Kidney tubule cell (primary cell): ENCODE measurements at places on chromosomes 2 and 18.
A peak's percentile ranks its signal among the peaks of the same experiment; 100 is the strongest.

- no peak for DNase-seq
Measured at GRCh38 chr18:35477497-35477896, 20.3 kb downstream of the INO80C start.

GRCh38 chr2:97660775-97661389 lies 3.0 kb downstream of the ACTR1B start:
- no peak for DNase-seq

DNA sequence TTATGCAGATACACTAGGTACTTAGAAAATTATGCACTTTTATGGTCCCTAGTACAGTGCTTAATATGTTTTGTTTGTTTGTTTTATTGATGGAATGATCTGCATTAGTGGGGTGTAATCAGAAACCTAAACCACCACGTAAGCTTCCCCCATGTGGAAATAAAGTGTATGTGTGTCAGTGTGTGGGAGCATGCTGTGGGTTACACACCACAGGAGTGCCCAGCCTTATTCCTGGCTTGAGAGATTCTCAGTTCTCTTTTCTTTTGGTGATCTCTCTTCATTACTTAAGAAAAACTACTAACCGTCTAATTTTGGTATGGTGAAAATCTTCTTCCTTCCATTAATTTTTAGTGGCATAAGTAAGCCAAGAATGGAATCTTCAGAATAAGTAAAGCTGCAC lies 398.6 kb downstream of the DCDC2C start:
- no peak for DNase-seq

GRCh38 chr2:12162269-12163247 lies 416.1 kb downstream of the LPIN1 start:
- no peak for DNase-seq

GRCh38 chr2:113179446-113180045 lies 5.8 kb downstream of the PSD4 start:
- no peak for DNase-seq

- DNase-seq: no peak
Measured at GRCh38 chr18:42113529-42114191, 158.6 kb downstream of the PIK3C3 start.

DNA sequence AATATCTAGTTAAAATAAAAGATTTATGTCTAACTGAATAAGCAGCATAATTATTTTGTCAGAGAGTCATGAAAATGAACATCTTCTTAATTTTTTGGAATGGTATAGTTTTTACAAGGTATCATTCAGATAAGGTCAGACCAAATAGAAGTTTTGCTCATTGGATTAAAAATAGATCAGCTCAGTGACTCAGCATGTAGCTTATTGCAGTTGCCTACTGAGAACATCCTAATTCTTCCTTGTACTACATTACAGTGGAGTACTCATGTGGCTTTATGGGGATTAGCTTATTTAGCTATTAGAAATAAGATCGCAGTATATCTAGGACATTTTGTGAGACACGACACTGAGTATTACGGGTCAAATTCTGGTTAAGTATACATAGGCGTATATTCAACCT lies 38.2 kb upstream of the PPM1B start:
- peak; percentile 29 for DNase-seq

DNA sequence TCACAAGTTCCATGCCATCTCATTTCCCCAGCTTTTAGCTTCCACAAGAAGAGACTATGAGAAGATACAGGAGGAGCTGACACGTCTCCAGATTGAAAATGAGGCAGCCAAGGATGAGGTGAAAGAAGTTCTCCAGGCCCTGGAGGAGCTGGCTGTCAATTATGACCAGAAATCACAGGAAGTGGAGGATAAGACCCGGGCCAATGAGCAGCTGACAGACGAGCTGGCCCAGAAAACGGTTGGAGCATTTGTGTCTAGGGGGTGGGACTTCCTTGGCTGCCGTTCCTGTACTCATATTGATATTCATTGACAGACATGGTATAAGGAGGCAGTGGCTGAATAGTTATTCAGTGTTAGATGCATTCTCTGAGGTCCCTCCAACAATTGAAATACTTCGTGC lies 57.2 kb upstream of the LYPD6B start:
- DNase-seq: no peak

- DNase-seq: peak; percentile 74
Measured at GRCh38 chr2:223896833-223897311, 48.3 kb downstream of the WDFY1 start.

DNA sequence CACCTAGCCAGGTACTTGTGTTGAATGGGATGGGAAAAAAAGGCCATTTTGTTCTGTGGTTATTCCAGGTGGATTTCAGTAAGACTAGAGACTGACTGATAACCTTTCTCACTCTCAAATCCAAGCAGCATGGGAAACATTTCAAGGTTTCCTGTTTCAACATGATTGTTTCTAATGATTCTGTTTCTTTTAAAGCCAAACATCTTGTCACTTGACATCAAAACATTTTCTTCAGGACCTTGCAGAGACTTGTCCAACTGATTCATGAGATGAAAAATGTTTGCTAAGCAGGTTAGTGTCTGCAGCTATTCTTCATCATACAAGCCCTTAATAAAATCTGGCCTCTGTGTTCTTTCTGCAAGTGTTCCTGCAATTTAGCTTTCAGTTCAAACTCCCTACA lies 456.5 kb upstream of the CWC22 start:
- no peak for DNase-seq

DNA sequence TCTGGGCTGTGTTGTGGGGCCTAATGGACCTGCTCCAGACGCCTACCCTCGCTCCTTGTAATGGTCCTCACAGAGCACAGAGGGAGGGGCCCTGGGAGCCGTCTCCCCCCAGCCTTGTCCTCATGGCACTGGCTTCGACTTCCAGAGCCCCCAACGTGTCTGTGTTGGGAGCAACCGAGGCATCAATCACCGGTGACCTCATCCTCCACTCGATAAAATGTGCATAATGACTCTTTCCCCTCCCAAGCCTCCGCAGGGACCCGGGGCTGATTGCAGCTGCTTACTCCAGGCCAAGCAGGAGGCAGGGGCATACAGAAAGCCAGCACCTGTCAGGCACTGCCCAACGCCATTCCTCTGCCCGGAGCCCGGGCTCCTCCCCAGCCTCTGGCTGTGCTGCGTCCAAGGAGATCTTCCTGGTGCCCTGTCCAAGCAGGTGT lies 271.7 kb downstream of the NDUFA10 start:
- no peak for DNase-seq

- no peak for DNase-seq
Measured at GRCh38 chr18:47932190-47932589, 1.7 kb upstream of the SMAD2 start.

GRCh38 chr18:56844556-56844955 lies 193.4 kb downstream of the WDR7 start:
- no peak for DNase-seq

- DNase-seq: no peak
Measured at GRCh38 chr18:13266218-13267100, 47.9 kb downstream of the LDLRAD4 start.

DNA sequence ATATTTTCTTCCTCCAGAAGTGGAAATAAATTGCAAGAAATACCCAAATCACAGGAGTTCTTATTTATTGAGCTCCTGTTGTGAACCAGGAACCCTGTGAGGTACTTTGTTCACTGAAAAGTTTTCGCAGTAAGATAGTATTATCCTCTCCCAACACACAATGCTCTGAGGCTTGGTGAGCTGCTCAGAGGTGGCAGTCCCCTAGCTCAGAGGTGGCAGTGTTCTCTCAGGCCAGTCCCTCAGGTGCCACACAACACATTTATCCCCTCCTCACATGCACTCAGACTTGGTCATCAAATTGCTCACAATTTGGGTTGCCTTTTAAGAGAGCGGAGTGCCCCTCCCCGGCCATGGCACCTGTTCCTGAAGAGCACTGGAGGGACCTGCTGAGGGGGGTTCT lies 25.9 kb downstream of the FAM228A start:
- DNase-seq: no peak

GRCh38 chr18:79930020-79930642 lies 21.3 kb downstream of the SLC66A2 start:
- DNase-seq: no peak

- DNase-seq: no peak
Measured at GRCh38 chr18:77248873-77249568, 627 bp upstream of the GALR1 start.

- DNase-seq: peak; percentile 68
Measured at GRCh38 chr2:105789745-105790460, 45.2 kb downstream of the NCK2 start.

- DNase-seq: no peak
Measured at GRCh38 chr2:103847276-103847675, 1006.6 kb upstream of the POU3F3 start.

DNA sequence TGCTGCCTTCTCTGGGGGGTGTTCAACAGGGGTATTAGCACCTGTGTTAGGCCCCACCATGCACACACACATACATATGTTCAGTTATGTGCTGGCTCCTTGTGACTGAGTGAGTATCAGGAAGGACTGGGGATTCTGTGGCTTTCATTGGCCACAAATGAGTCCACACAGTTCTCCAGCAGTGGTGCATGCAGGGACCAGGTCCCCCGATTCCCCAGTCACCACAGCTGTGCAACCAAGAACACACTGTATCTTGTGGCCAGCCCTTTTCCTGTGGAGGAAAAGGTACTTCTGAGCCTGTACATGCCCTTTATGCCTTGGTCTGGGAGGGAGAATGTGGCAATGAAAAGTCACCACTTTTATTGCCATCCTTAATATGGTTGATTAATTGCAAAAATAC lies 74.9 kb upstream of the KLF7 start:
- DNase-seq: no peak

GRCh38 chr2:43049836-43050801 lies 176.3 kb downstream of the ZFP36L2 start:
- DNase-seq: no peak

GRCh38 chr2:71570511-71570910 lies 117.2 kb downstream of the DYSF start:
- no peak for DNase-seq

GRCh38 chr2:136572335-136572734 lies 193.0 kb upstream of the THSD7B start:
- no peak for DNase-seq

DNA sequence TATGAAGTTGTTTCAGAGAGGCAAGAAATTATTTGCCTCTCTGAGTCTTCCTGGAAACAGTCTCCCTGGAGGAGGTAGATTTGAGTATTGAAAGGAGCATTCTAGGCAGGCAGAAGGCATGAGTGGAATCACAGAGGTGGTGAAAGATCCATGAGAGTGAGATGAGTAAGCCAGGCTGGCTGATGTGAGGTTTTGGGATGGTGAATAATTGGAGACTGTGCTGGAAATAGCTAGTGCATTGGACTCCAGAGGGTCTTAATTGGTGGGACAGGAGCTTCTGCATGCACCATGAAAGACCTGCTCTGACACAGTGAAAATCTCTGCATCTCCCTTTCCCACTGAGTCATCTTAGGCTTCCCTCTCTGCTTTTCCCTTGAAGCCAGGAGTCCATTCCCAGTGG lies 46.3 kb downstream of the CDC42EP3 start:
- DNase-seq: peak; percentile 73

GRCh38 chr2:128076461-128077106 lies 14.4 kb upstream of the UGGT1 start:
- DNase-seq: no peak

GRCh38 chr2:235779444-235779896 lies 285.6 kb downstream of the AGAP1 start:
- peak; percentile 82 for DNase-seq

GRCh38 chr2:62471816-62472215 lies 34.2 kb downstream of the TMEM17 start:
- no peak for DNase-seq

DNA sequence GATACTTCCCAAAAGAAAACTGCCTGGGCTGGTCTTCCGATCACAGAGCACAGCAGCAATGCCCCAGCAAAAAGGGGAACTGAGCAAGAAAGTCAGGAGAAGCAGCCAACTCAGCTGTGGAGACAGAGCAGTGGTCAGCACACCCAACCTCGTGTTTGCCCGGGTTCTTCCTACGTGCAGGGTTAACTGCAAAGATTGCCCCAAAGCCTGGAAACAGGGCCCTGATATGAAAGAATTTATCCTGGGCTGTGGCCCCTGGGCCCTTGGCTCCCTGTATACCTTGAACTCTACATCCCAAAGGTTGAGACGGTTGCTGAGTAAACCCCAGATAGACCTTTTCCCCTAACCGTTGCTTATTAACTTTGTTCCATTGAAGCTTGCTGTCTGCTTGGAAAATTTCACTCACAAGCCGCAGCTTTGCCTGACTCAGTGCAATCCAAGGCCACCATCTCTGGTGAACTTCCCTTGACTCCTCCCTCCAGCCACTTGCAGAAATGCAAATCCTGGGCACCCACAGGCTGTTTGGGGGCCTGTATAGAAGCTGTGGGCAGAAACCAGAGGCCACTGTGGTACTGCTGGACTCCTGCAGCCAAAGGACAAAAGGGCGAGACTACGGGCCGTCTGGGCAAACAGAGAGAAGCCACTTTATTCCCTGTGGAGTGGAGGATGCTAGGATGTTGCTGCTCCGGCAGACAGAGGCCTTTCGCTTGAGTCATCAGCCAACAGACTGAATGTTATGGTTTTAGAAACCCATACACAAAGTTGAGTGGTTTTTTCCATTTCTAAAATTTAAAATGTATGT lies 18.2 kb downstream of the NRP2 start:
- DNase-seq: peak; percentile 95

DNA sequence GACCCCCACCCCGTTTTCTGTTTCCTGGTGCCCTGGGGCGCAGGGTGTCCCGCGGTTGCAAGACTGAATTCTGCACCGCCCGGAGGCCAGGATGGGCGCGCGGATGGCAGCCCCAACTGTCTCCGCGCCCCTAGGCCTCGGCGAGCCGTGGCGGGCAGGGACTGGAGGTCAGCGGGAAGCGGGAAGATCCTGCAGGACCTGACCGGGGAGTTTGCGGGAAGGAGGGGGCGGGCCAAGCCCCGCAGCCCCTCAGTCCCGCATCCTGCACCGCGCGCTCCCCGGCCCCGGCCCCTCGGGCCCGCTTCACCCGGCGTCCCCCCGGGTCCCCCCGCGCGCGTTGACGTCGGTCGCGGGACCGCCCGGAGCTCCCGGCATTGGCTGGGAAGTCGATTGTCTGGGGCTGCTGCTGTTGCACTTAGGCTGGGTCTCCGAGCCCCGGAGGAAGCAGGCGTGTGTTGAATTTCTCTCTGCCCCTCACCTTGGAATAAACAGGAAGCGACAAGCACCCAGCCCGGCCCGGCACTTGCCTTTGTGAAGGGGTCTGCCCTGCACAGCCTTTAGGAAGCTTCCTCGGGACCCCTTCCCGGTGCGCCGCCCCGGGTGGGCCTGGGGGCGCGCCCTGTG lies at the start of gene LDLRAD4:
Gene LDLRAD4 (plus strand): TSS at position 393 of the 624 bp plus-strand sequence.
- no peak for DNase-seq

GRCh38 chr2:174682578-174683391 lies 81.5 kb downstream of the CHRNA1 start:
- peak; percentile 56 for DNase-seq

- DNase-seq: no peak
Measured at GRCh38 chr2:182903566-182903965, 37.1 kb upstream of the FRZB start.

DNA sequence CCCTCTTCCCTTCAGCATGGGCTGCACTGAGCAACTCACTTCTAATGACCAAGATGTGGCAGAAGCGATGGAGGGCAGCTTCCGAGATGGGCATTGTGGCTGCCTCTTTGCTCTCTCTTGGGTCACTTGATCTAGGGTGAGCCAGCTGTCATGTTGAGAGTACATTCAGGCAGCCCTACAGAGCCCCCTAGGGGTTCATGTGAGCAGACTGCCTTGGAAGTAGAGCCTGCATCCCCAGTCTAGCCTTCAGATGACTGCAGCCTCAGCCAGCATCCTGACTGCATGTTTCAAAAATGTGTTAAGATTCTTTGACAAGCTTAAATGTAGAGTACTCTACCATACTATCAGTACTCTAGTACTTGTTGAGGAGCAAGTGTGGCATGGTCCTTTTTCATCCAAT lies 143.9 kb downstream of the NCK2 start:
- DNase-seq: peak; percentile 19

- DNase-seq: peak; percentile 33
Measured at GRCh38 chr2:25481381-25482300, 139.9 kb upstream of the DNMT3A start.
